ENCODE measurements at places on chromosomes 2 and 18.

DNA sequence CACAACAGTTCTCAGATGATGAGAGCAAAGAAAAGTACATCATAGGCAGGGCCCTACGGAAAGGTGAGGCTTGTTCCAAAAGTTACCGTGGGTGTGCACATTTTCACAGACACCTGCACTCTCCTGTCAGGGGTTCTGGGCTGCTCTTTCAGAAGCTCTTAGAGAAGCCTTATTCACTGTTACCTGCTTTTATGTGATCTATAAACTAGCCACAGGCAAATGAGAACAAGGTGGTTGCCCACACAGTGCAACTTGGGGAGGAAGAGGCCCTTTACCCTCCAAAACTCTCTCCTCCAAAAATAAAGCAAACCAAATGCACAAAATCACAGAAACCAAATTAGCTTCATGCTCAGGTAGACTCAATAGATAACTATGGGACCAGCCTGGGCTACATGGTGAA, 11.1 kb upstream of the CUL3 start:
- no peak for DNase-seq

DNA sequence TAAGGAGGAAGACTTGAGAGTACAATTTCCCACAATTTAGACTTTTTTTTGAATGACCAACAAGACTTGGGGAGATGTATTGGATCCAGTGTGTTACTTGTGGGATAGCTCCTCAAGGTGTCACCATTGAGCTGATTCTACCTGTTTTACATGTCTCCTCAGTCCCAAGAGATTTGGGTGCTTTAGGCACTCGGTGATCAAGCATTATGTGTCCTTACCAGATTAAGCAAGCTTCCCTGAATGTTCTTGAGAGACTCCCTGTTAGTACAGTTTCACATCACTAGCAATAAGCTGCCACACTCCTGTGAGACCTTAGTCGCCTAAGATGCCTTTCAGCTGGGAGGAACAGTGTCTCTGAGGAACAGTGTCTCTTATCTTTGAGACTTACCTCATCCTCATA, 384.3 kb upstream of the SYT4 start:
- peak; percentile 28 for DNase-seq

- no peak for DNase-seq
These were observed 9.4 kb upstream of the AGFG1 start for GRCh38 chr2:227462462-227462951.

DNA sequence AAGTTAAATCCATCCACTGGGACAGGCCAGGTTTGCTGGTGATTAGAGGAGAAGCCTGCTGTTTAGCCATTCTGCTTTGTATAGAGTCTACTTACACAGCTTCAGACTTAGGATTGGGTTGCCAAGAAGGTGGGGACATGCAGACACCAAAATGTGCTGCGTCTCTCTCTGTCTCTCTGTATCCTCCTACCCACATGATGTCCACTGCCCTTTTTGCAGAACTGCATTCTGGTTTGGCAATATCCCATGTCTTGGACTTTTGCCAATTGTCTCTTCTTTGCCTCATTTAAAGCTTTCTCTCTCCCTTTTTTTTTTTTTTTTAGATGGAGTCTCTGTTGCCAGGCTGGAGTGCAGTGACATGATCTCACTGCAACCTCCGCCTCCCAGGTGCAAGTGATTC, 261.1 kb upstream of the FN1 start:
- no peak for DNase-seq

- no peak for DNase-seq
These were observed 112.2 kb downstream of the ZFP36L2 start for GRCh38 chr2:43114210-43114609.

- DNase-seq = no peak
These were observed 813.1 kb upstream of the POU3F3 start for GRCh38 chr2:104040771-104041170.

DNA sequence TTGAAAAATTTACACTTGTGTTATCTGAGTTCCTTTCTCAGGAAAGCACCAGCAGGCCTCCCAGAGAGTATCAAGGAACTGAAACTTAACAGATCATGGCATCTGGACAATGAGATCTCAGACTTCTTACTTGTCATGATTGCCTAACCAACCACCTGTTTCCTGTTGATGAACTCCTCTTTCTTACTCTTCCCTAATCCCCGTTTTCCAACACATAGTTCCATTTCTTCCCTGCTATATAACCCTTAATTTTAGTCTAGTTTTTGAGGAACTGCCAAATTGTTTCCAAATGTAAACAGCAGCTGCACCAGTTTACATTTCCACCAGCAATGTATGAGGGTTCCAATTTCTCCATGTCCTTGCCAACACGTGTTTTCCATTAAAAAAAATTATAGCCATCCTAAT, 6.1 kb upstream of the FAM171B start:
- DNase-seq = no peak

GRCh38 chr2:148875387-148876051, 492 bp downstream of the KIF5C start:
- no peak for DNase-seq

- no peak for DNase-seq
These were observed 42.3 kb upstream of the LPIN2 start for GRCh38 chr18:3055186-3055728.

GRCh38 chr2:159131267-159131913, 155.1 kb downstream of the WDSUB1 start:
- DNase-seq = no peak

- DNase-seq = no peak
These were observed 417.5 kb downstream of the NUP35 start for GRCh38 chr2:183541766-183542165.

- DNase-seq = no peak
These were observed 333.8 kb downstream of the ALK start for GRCh38 chr2:29587402-29588190.

DNA sequence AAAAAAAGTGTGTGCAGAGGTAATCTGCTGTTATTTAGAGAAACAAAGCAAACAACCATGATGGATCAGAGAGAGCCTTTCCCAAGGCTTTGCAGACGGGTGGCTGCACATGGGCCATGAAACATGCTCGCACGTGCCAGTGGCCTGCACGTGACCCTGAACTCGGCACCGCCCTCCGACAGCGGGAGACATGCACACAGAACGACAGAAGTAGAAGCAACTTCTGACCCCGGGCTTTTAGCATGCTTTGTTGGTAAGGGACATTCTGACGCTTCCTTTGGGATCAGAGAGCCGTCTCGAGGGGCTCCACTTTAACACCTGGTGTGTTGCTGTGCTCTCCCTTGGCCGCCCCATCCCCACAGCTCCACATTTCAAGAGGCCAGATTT, 112.5 kb downstream of the KCNF1 start:
- peak; percentile 12 for DNase-seq

DNA sequence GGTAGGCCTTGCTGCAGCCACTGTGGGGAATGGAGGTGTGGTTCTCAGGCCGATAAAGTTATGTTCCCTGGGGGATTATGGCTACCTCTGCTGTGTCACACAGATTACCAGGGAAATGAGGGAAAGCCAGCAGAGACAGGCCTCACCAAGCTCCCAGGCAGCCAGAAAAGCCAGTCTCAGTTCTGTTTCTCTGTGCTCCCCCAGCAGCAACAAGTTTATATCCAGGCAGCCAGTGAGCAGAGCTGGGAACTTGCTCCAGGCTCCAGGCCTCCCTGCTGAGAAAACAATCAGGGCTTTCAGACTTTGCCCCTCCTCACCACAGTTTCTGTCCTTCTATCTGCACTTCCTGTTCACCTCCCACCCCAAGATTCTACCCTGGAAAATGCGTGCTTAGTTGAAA, 596.6 kb upstream of the GYPC start:
- DNase-seq = no peak

- DNase-seq = no peak
These were observed 164.1 kb upstream of the CCDC68 start for GRCh38 chr18:55123361-55123760.

GRCh38 chr18:74862094-74862493, 264.4 kb downstream of the ZNF407 start:
- no peak for DNase-seq

- no peak for DNase-seq
These were observed 77.2 kb downstream of the TLK1 start for GRCh38 chr2:171083451-171083850.

- DNase-seq = no peak
These were observed 21.6 kb downstream of the TSN start for GRCh38 chr2:121776885-121777698.

- DNase-seq = peak; percentile 80
These were observed 45.2 kb downstream of the PCBP1 start for GRCh38 chr2:70132244-70133126.

GRCh38 chr2:43324259-43325106, 98.1 kb upstream of the ZFP36L2 start:
- DNase-seq = no peak

GRCh38 chr2:169716238-169716886, 17.3 kb upstream of the KLHL23 start:
- peak; percentile 14 for DNase-seq

DNA sequence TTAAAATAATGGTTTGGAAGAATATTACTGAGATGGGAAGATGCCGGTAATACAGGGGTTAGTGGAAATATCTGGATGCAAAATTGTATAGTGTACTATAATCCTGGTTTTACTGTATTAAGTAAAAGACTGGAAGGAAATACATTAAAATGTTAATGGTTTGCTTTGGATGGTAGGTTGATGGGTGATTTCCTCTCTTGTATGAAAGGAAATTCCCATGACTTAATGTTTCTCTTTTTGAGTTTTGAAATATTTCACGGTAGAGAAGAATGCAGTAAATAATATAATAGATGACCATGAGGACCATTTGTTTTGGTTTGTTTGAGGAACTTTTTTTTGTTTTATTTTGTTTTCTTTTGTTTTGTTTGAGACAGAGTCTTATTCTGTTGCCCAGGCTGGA, 8.2 kb downstream of the SPTBN1 start:
- DNase-seq = no peak

- DNase-seq = peak; percentile 87
These were observed 16.9 kb downstream of the HS1BP3 start for GRCh38 chr2:20633794-20634506.

GRCh38 chr2:134783912-134784311, 54.5 kb upstream of the ACMSD start:
- DNase-seq = no peak

- DNase-seq = no peak
These were observed 720 bp downstream of the LBX2 start for GRCh38 chr2:74498500-74499266.

- no peak for DNase-seq
These were observed 16.7 kb downstream of the PLA2R1 start for GRCh38 chr2:160045703-160046210.

- DNase-seq = no peak
These were observed 128.5 kb downstream of the RAPGEF4 start for GRCh38 chr2:172864182-172864581.

All from SHP77 (cell line).